ENCODE measurements at places on chromosomes 13 and 19.

DNA sequence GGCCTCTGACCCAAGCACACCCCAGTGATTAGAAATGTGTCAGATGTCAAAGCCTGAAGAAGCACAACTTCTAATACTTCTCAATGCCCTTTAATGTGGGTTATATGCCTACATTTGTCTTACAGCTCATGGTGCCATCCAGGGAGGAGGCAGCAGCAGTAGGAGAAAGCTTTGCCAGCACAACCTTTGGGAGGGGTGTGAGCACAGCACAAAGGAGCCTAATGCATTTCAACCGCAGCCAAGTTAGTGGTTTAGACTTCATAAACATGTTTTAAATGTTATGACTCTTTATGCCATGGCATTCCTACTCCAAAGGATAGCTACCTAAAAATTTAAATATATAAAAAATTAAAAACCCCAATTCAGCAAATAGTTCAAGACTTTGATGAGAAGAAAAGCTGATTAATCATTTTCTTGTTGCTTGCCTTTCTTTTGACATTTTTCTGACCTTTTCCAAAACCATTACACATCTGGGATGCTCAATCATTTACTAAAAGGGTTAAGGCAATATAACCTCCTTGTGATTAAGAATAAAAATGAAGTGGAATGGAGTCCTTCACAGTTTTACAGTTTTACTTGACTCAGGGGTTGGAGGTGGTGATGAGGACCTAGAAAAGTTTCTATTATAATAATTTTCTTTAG is 142.7 kb downstream of the DLEU7 start:
- no peak for DNase-seq

GRCh38 chr19:38880882-38881609 is 3.0 kb upstream of the RINL start:
- DNase-seq, result no peak

GRCh38 chr13:112842343-112842856 is 126.6 kb upstream of the MCF2L start:
- DNase-seq, result no peak

GRCh38 chr13:113668491-113668971 is 1.5 kb downstream of the GRK1 start:
- DNase-seq, result no peak

GRCh38 chr13:42076309-42076713 is 27.9 kb downstream of the DGKH start:
- no peak for DNase-seq

DNA sequence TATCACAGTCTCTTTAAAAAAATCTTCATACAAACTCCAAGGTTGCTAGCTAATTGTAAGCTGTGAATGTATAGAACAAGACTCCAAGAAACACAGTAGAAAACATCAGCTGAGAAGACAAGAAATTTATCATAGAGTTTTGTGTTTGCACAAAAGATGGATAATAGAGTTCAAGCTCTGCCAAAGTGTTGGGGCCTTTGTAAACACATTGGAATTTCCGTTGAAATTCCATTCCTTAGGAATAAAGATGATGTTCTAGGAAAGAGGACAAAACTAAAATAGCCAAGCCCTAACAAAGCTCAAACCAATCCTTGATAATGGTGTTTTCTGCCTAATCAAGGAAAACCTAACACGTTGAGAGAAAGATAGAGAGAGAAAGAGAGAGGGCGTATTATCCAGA is 20.6 kb downstream of the LRRC63 start:
- no peak for DNase-seq

DNA sequence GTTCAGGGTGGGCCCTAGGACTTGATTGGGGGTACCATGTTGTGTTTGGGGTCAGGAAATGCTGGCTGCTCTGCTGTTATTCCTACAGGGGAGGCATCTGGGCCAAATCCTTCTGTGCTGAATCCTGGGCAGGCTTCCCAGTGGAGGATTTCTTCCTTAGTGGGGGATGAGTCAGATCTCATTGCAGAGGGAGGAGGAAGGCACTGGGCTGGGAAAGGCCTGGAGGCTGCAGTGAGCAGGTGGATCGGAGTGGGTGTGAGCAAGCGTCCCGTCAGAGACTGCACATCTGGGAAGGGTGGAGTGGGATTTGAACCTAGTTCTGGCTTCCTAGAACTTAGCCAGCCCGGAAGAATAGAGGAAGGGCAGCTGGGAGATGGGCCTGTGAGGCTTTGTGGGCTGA is 11.5 kb downstream of the CCDC124 start:
- no peak for DNase-seq

DNA sequence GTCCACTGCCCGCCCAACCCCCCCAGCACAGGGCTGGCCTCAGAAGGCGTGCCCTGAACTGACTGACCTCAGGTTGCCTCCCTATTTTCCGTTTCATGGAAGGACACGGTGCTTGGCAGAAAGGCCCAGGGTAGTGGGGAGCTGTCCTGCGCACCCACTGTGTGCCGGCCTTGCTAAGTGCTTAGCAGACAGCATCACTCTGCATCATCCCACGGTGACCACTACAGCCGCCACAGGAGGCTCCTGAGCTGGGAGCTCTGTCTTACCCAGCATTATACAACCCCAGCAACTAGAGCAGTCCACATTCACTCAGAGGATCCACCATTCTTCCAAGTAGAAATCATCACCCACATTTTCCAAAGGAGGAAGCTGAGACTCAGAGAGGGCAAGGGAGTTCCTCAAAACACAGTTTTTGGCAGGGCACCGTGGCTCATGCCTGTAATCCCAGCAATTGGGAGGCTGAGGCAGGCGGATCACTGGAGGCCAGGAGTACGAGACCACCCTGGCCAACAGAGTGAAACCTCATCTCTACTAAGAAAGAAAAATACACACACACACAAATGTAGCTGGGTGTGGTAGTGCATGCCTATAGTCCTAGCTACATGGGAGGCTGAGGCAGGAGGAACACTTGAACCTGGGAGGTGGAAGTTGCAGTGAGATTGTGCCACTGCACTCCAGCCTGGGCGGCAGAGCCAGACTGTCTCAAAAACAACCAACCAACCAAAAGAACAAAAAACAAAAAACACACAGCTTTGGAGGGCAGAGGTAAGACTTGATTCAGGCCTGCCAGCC is 1.6 kb downstream of the SBK2 start:
- no peak for DNase-seq

- no peak for DNase-seq
These were observed 6.9 kb downstream of the REXO1 start for GRCh38 chr19:1841209-1841924.

- DNase-seq, result no peak
These were observed at the start of gene TMIGD2 for GRCh38 chr19:4302243-4302640. Gene TMIGD2, minus strand, starts transcription at chr19:4302389. Its CDS starts 4 bp downstream, at chr19:4302385.

DNA sequence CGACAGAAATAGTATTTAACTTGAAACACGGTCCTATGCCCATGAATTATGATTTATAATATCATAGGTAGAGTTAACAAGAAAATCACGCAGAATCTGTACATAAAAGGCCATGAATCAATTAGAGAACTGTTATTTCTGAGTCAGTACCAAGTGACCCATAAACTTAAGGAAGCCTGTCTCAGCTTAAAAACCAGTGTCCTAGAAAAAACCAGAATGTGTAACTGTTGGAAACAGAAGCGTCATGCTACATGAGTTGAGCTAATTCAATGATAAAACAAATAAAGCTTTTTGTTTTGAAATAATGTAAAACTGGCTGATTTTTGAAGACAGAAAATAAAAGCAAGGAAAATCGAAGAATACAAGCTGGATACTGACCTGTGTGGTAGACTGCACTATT is 34.8 kb upstream of the SGCG start:
- no peak for DNase-seq

DNA sequence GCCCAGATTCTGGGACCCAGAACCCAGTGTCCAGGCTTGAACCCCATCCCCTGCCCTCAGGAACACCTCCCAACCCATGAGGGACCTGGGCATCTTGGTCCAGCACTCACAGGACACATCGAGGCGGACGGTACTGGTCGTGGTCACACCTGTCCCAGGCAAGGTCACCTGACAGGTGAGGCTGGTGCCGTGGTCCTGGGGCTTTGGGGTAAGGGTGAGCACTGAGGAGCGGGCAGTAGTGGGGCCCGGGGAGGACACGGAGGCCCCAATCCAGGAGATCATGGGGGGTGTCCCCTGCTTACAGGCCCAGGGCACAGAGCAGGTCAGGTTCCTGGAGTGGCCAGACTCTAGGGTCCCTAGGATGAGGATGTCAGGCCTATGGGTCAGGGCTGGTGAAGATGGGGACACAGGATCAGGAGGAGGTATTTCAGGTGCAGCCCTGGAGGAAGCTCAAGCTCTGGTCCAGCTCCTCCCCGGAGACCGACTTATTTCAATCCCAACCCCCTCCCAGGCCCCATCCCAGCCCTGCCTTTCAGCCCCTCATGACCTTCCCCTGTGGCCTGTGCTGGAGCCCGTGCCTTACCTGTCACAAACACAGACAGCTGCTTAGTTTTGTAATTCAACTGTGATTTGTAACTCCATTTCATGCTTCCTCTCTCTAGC is 772 bp downstream of the SIGLEC8 start:
- DNase-seq, result no peak

DNA sequence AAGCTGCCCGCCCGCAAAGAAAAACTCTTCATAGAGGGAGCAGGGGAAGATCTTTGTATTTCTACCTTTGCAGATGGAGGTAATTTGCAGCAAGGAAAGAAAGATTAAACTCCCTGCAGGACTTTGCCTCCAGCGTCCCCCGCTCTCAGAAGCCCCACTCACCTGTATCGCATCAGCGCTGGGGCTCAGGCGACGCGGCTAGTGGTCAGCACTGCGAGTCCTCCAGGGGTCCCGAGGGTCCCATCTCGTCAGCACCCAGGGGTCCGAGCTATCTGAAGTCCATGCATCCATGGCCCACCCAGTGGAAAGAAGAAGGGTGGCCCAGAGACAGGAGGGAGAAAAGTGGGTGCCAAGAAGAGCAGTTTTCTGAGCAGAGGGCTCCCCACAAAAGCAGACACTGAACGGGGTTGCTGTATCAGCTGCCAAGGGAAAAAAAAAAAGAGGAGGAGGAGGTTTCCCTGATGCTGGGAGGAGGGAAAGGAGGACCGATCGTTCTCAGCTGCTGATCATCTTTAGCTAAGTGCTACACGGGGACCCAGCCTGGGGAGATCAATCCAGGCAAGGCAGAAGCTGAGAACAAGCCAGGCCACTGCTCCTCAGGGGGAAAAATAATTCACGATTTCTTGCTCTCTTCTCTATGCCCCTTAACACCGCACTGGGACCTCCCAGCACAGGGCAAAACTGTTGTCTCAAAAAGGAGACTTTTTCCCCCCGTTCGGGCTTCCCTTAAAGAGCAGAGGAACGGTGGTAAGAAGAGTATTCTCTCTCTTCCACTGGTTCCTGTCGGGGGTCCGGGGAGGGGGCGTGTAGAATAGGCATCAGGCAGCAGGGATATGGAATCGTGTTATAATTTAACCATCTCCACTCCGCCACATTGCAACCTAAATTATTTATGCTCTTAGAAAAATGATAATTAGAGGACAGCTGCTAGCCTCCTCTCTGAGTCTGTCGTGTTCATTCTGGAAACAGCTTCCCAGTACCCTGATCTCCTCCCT is 117.7 kb upstream of the CACNA1A start:
- no peak for DNase-seq

- DNase-seq, result no peak
These were observed 7.9 kb upstream of the C13orf46 start for GRCh38 chr13:113981611-113982295.

DNA sequence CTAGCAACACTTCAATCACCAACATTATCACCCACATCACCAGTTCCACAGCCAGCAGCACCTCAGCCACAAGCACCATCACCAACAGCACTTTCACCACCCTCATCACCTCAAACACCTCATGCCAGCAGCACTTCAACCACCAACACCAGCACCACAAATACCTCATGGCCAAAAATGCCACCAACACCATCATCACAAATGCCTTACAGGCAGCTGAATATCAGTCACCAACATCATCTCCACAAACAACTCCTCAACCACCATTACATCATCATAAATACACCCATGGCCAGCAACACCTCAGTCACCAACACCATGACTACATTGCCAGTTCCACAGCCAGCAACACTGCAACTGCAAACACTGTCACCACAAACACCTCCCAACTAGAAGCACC is 10.4 kb downstream of the FCER2 start:
- DNase-seq, result no peak

GRCh38 chr13:93309886-93310523 is 83.4 kb downstream of the GPC6 start:
- no peak for DNase-seq
